Activated CD4-positive, alpha-beta T cell treated with anti-CD3 and anti-CD28 coated beads for 1 hour (primary cell): ENCODE measurements at places on chromosomes 5 and 9.

- no peak for DNase-seq
These were observed 510.7 kb upstream of the ACO1 start for GRCh38 chr9:31873722-31874121.

- no peak for DNase-seq
These were observed 39.1 kb downstream of the PCDH1 start for GRCh38 chr5:141839015-141839513.

DNA sequence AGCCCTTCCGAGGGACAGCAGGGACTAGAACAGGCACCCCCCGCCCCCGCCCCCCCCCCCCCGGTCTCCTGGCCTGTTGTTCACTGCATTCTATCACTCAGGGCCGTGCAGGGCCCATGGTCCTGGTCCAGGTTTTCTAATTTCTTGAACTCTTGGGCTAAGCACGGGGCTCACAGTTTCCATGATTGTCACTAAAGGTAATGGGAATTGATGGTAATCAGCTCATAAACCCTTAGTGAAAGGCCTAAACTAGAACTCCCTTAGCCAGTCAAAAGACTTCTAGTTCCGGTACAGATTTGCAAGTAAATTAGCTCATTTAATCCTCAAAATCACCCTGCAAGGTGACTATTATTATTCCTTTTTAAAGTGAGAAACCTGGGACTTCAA, 14.7 kb upstream of the PWWP2A start:
- no peak for DNase-seq

GRCh38 chr9:36866840-36867239, 167.2 kb downstream of the PAX5 start:
- DNase-seq = no peak

GRCh38 chr5:123582550-123583285, 70.7 kb downstream of the CSNK1G3 start:
- DNase-seq = no peak

GRCh38 chr5:133489632-133490031, 122.7 kb downstream of the FSTL4 start:
- DNase-seq = no peak

- no peak for DNase-seq
These were observed 96.6 kb downstream of the GALNT10 start for GRCh38 chr5:154287136-154287535.

DNA sequence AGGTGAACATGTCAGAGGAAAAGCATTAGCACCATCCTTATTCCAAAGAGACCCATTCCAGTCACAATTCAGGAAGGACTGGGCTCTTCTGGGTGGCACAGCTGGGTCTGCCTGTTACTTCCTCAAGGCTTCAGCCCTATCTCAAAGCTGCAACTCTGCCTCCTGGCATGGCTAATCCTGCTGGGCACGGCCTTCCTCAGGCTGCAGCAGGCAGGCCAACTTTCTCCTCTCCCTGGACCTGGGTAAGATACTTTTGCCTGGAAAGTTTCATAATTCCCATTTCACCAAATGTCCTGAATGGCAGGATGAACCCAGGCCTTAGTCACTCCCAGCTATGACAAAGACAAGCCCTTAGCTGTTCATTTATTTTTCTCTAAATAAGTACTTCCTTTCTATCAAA, 50.1 kb downstream of the MACROH2A1 start:
- DNase-seq = no peak

- no peak for DNase-seq
These were observed 133.4 kb upstream of the CDH9 start for GRCh38 chr5:27171761-27172261.

DNA sequence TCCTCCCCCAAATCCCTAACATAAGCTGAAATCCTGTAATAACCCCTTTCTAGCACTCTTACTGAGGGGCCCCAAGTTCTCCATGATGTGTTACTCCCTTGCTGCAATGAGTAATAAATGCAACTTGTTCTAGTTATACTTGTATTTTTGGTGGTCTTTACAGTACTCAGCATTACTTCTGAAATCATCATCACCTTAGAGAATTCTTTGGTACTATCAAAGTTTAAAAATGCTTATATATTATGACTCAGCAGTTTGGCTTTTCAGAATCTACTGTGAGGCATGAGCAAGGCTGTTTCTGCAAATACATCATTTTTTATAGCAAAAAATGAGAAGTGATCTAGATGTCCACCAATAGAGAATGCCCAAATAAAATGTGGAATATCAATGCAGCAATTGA, 20.7 kb upstream of the ROPN1L start:
- DNase-seq = no peak

- no peak for DNase-seq
These were observed 75.8 kb downstream of the CDH6 start for GRCh38 chr5:31269259-31269658.

- no peak for DNase-seq
These were observed 13.5 kb downstream of the NSD1 start for GRCh38 chr5:177146891-177147638.

DNA sequence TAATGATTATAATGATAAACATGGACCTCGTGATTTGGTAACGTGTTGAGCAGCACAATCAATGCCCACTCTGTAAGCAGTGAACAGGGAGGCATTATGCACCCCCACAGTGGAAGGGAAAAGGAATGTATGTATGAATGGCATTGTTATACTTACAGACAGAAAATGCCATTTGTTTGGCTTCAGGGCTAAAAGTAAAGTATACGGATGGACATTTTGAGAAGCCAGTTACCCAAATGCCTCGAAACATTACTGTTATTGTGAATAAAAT, 260.2 kb upstream of the PPP1R2B start:
- DNase-seq = no peak

GRCh38 chr5:2430606-2431005, 320.9 kb downstream of the IRX2 start:
- DNase-seq = no peak

- DNase-seq = no peak
These were observed 46.2 kb upstream of the IQGAP2 start for GRCh38 chr5:76356887-76357286.

- no peak for DNase-seq
These were observed 179.9 kb upstream of the NR3C1 start for GRCh38 chr5:143583409-143583808.

GRCh38 chr9:134335486-134336220, 9.4 kb downstream of the RXRA start:
- DNase-seq = no peak

GRCh38 chr5:52702877-52703276, 84.8 kb upstream of the ITGA1 start:
- no peak for DNase-seq

- DNase-seq = no peak
These were observed 177.8 kb downstream of the NIPBL start for GRCh38 chr5:37054391-37054790.

- DNase-seq = no peak
These were observed 4.0 kb downstream of the SLC2A6 start for GRCh38 chr9:133474853-133475252.

GRCh38 chr9:79490657-79491248, 81.0 kb upstream of the TLE4 start:
- DNase-seq = no peak

GRCh38 chr5:132392978-132393825, 23.7 kb downstream of the SLC22A5 start:
- no peak for DNase-seq
